ENCODE measurements at places on chromosomes 2 and 18.

DNA sequence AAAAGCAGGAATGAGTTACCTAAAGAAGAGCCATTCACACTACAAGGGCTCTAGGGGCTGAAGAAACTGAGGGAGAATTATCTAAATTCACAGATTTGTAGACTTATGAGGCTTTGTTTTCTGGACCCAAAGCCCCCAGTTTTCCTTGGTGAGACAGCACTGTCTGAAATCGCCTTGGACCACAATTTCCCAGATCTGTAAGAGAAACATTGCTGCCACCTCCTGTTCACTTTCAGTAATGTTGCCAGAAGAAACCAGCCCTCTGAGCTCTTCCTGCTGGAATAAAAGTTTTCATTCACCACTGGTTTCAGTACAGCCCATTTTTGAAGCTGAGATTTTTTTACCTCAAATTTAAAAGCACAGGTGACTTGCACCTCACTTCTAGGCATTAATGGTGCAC lies 169.2 kb downstream of the CDH20 start:
- peak; percentile 31 for DNase-seq

DNA sequence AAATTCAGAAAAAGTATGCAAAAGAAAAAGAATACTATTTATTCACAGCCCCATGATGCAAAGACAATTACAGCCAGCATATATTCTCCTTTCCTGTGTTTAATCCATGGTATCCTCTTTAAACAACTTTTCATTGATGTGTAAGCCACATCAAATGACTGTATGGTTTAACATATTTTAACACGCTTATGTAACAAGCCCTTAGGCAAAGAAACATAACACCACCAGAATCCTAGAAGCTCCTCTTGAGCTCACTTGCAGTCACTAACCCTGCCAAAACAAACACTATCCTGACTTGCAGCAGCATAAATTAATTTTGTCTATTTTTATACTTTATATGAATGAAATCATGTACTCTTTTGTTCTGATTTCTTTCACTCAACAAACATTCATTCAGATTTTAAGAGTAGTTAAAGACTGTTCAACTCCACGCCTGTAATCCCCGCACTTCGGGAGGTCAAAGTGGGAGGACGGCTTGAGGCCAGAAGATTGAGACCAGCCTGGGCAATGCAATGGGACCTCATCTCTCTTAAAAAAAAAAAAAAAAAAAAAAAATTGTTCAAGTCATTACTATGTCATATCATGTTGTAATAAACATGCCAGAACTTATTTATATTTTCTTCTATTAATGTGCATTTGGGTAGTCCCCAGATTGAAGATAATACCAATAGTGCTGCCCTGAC lies 226.3 kb downstream of the NBAS start:
- DNase-seq = peak; percentile 33

GRCh38 chr2:10335046-10335840 lies 32.5 kb downstream of the HPCAL1 start:
- no peak for DNase-seq

- DNase-seq = no peak
Measured at GRCh38 chr18:28723506-28723905, 546.6 kb upstream of the CDH2 start.

DNA sequence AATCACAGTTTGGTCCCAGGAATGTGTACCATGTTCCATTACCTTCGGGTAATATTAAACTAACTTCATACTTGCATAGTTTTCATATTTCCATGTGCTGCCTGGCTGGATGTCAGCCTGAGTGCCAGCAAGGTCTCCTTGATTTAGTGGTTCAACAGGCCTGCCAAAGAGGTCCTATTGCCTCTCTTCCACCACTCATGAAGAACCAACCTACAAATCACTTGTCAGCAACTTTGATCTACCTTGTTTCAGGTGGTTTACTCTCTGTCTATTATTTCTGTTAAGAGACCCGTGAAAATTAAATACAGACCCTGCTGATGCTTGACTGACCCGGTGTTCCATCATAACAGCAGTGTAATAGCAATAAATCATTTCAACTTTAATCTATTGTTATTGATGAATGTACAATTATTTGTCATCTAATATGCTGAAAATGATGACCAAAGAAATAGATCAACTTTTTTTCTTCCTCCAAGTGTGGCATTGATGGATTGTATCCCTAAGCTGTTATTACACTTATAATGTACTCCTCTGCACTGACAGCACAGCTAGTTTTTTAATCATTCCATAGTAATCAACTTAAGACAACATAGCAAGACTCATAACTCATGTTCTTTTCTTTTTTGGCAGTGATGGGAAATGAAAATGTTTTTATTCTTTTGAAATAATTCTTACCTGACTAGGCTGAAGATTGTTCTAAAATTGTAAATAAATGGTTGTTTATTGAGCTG lies 1220.2 kb upstream of the ACVR2A start:
- DNase-seq = no peak

DNA sequence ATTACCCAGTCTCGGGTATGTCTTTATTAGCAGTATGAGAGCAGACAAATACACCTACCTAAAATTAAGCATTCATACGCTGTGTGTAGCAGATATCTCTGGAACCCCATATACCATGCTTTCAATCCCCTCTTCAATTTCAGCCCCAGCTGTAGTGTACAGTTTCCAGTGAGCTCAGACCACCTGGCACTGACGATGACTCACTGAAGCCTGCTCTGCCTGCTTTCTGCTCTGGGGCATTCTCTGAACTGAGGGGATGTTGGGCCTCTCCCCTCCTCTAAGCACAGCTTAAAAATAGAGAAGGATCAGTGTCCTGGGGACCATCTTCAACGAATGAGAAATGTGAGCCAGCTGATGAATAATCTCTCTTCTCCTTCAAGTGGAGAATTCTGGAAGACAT lies 8.7 kb upstream of the CCL20 start:
- no peak for DNase-seq

- DNase-seq = no peak
Measured at GRCh38 chr2:121791801-121792221, 36.4 kb downstream of the TSN start.

DNA sequence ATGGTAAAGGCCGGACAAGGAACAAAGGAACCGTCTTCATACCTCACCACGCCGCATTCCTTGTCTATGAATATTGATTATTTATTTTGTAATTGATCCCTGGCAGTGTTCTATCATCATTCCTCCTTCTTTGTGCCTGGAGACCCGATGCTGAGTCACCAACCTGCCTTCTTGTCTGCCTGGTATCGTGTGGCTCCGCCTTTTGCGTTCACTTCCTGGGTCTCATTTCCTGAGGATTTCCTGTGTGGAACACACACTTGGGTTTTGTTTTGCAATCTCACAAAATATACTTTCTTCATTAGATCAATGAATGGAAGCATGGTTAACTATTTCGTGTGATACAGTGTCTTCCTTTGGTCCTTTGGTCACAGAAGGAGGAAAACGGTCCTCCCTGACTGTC lies 95.5 kb upstream of the SNTG2 start:
- no peak for DNase-seq

- no peak for DNase-seq
Measured at GRCh38 chr2:44937688-44938240, 3.7 kb upstream of the SIX3 start.

GRCh38 chr2:158701101-158701500 lies 94.0 kb upstream of the DAPL1 start:
- no peak for DNase-seq

- peak; percentile 15 for DNase-seq
Measured at GRCh38 chr2:172038604-172039003, 38.9 kb downstream of the METAP1D start.

GRCh38 chr18:65924904-65925303 lies 174.1 kb downstream of the CDH7 start:
- DNase-seq = no peak

DNA sequence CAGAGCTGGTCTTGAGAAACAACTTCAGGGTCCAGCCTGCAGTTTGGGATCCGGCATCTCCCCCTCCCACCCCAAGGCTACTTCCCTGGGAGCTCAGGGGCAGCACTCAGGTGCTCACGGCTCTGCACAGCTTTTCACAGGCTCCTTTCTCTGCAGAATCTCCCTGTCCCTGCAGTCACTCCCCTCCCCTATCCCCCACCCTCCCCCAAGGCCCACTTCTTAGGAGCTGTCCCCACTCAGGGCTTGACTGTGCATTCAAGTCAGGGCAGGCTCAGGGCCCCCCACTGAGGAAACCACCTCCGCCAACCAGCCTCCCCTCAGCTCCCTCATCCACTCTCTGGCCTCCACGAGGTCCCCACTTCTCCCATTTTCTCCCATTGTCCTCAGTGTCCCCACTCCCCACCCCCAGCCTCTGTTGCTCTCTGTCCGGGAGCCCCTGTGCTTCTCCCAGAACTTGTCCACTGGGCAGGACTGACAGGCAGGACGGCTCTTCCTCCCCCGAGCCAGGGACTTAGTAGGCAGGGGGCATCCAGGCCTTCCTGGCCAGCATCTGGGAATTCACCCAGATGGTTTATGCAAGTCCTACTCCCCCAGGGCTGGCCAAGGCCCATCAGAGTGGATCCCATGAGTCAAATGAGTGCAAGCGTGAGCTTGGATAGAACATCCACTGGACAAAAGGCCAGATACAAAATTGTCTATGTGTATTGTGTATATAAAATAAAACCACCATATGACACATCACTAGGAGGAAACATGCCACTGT lies 7.6 kb downstream of the NMUR1 start:
- DNase-seq = no peak

- no peak for DNase-seq
Measured at GRCh38 chr2:7976206-7976605, 705.6 kb upstream of the ID2 start.

DNA sequence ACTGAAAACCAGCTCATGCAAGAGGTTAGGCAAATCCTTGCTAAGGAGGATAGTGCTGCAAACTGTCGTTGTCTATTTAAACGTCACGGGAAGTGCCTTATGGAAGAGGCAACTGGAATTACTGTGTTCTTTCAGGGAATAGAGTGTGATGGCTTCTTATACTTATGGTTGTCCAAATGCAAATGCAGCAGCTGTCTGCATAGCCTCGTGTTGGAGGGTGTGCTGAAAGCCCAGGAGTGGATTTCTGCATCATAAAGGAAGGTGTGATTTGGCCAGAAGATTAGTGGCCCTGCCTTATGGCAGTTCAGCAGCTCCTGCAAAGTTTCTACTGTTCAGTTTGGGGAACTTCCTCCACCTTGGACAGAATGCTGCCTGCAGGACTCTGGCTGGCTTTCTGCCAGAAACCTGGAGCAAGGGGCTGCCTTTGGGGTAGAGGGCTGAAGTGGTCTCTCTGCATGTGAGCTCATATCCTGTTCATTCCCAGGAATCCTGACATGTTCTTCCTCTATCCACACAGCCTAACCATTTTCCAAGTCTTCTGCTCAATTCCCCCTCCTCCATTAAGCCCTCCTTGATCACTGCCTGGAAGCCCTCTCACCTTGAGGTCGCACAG lies 321.2 kb upstream of the CXCR4 start:
- DNase-seq = no peak

- no peak for DNase-seq
Measured at GRCh38 chr2:26633351-26633945, 7.7 kb downstream of the CIB4 start.

- no peak for DNase-seq
Measured at GRCh38 chr2:97745474-97746174, 32.2 kb downstream of the ZAP70 start.

DNA sequence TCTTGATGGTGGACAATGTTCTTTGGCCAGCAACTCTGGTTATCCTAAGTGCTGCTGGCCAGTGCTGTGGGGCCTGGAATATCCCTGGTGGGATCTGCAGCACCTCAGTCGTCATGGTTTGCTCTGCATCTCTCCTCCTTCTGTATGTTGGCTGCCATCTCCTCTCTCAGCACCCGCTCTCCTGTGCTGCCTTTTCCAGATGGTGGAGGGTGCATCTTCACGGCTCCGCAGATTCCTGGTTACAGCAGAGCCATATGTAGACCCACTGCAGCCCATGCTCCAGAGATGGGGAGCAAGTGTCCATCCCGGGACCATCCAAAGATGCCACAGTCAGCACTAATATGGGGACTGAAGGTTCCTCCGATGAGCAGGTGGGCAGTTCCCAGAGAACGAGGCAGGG lies 90.0 kb downstream of the VAPA start:
- no peak for DNase-seq

DNA sequence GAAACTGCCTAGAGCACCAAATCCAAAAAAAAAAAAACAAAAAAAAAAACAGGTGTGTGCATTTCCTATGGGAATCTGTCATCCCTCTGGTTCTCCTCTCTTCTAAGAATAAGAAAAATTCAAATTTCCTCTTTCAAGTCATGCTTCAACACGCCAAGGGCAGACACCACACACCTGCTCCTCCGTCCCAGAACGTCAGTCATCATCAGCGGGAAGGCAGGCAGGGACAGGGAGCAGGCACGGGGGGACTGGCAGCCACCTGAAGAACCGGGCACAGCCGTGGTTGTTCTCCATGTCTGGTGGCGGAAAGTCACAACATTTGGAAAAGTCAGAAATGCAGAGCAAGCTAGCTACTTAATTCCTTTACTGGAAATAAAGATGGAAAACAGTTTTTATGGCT lies 214.8 kb downstream of the IKZF2 start:
- DNase-seq = no peak

DNA sequence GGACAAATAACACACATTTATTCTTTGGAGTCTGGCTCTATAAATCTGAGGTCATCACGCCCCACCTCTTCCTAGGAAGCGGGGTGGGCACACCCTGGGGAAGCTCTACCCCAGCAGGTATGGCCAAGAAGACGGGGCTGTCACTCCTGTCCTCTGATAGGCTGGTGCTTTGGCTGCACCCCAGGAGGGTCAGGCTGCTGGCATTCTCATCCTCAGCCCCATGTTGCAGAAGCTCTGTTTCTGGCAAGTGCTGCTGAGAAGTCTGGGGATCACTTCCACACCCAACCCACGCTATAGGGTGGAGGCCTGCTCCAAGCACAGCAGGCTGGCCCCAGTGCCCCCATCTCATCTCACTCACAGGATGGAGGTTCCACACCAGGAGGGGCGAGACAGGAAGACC lies 17.6 kb downstream of the ARHGEF4 start:
- DNase-seq = no peak
